Pulmonary artery endothelial cell (primary cell): ENCODE measurements at places on chromosomes 1 and 21. TPM values are rescaled to one million over a fixed set of nuclear protein-coding genes. Genes with fewer than 3 reads are reported as not detected.

DNA sequence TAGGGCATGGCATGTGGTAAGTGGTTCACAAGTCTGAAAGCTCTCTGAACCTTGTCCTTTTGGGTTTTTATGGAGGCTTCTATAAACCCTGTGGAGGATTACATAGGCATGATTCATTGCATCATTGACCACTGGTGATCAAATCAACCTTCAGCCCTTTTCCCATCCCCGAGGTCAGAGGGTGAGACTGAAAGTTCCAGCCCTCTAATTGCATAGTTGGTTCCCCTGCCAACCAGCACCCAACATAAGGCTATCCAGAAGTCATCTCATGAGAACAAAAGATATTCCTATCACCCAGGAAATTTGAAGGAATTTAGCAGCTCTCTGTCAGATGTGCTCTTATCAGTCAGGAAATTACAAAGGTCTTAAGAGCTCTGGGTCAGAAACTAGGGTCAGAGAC lies 89.5 kb upstream of the ARTN start:
- no peak for DNase-seq

DNA sequence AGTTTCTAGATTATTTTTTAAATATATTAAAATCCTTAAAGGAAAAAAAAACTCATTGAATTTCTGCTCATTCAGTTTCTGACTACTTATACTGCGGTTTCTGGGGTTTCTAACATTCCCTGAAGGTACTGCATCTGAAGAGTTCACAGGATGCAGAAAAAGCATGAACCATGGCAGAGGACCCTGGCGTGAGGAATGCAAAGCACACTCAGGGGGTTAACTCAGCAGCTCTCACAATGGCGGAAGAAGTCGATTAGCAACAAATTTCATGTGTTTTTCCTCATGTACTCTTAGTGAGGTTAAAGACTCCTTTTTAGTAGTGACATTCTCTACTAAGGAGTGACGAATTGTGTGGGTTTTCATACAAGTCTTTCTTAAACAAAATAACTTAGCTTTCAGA lies 975.6 kb downstream of the NCAM2 start:
- DNase-seq = no peak

DNA sequence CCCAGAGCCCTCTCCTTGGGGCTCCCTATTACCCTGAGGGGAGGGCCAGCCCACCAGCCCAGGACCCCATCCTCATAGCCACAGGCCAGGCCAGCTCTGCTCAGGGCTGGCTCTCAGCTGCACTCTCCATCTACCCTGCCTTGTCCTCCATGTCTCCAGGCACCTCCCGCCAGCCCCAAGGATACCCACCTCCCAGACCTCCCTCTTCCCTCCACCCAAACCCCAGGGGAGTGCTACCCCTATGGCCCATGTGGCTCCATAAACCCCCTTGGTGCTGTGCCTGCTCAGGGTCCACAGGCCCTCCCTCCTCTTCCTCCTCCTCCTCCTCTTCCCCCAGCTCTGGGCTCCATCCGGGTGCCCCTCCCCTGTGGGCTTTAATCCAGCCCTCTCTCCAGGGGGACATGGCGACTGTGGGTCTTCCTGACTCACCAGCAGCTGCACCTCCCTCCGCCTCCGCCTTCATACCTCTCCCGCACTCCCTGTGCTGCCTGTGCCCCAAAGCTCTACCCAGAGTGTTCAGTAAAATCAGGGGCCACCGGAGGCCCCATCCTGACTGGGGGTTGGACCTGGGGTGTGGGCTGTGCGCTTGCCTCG lies 9.1 kb downstream of the YBEY start:
- no peak for DNase-seq

DNA sequence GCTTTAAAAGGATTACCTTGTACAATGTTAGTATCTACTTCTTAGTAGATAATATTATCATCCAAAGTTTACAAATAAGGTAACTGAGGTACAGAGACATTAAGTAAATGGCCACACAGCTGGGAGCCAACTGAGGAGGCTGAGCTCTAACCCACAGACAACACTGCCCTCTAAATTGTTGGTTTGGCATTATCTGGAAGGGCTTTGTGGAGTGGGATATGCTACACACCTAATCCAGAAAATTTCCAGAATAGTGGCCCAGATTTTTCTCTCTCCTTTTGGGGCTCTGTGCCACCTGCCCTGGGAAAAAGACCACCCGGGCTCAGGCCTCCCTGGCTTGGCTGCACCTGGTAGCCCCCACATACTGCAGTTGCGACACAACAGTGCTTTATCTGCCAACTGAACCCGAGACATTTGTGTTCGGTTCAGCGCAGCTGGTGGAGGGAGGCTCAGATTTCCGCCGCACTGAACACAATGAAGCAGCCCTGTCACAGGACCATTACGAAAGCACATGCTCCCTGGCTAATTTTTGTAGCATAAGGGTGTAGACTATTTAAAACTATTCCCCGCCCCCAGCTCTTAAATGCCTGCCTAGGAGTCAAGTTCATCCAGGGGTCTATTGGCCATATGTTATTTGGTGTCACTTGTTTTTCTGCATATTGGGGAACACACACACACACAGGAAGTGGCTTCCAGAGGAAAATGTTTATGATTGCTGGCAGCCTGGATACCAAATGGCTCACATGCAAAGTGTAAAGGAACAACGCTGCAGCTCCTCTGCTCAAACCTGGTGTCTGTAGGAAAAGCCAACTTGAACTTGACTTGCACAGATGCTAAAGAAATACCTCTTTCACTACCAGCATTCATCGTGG lies 92.3 kb upstream of the ESRRG start:
- DNase-seq = no peak

GRCh38 chr1:185719021-185719420 lies 15.2 kb upstream of the HMCN1 start:
- DNase-seq = no peak

DNA sequence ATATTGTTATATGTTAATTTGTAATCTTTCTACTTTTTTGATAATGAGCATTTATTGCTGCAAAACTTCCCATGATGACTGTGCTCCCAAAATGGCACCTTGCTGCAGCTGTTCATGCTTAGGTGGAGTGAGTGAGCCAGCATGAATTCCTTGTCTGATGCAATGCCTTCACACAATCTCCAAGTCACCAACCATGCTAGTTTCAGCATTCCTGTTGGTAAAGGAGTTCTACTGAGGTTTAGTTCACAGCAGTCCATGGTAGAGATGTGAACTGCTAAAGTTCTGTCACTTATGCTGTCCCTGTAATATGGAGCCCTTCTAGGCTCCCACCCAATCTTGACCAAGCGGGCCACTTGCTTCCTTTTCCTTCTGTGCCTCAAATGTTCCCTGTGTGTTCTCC lies 26.2 kb upstream of the PRKACB start:
- no peak for DNase-seq

DNA sequence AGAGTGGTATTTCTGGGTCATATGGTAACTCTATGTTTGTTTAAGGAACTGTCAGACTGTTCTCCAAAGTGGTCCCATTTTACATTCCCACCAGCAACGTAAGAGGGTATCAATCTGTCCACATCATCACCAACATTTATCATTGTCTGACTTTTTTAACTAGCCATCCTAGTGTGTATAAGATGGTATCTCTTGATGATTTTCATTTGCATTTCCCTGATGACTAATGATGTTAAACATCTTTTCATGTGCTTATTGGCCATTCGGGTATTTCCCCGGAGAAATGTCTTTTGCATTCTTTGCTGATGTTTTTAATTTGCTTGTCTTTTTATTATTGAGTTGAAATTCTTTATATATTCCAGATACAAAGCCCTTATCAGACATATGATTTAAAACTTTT lies 370.1 kb upstream of the NR5A2 start:
- DNase-seq = no peak

- no peak for DNase-seq
Measured at GRCh38 chr1:39898191-39898590, 3.5 kb downstream of the MYCL start.

DNA sequence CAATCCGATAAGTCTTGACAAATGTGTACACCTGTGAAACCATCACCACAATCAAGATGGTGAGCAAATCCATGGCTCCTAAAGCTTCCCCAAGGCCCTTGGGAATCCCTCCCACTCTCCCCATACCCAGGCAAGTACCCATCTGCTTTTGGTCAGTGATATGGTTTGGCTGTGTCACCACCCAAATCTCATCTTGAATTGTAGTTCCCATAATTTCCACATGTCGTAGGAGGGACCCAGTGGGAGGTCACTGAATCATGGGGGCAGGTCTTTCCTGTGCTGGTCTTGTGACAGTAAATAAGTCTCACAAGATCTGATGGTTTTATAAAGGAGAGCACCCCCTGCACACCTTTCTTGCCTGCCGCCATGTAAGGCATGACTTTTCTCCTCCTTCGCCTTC lies 14.6 kb upstream of the GUCA2B start:
- no peak for DNase-seq

DNA sequence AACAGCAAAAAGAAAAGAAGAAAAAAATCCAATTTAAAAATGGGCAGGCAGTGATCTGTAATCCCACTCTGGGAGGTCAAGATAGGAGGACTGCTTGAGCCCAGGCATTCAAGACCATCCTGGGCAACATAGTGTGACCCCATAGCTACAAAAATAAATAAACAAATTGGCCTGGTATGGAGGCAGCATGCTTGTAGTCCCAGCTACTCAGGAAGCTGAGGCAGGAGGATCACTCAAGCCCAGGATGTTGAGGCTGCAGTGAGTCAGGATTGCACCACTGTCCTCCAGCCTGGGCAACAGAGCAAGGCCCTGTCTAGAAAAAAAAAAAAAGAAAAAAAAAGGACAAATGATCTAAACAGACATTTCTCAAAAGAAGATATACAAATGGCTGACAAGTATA lies 99.6 kb downstream of the EIF4G3 start:
- DNase-seq = peak; percentile 32

DNA sequence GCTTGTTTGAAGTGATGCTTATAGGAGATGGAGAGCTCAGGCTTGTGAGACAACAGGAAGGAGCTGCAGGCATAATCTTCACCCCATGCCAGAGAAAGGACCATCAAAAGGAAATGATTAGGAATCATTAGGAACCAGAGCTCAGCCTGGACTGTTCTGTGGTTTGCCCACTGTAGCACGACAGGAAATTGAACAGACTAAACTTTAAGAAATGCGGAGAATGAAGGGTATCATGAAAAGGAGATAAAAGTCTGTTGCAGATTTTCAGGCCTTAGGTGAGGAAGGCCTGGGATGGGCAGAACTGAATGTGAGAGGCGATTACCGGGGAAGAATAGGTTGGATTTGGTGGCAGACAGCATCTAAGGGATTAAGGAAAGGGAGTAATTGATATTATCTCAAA lies 292.0 kb upstream of the PLXNA2 start:
- no peak for DNase-seq

DNA sequence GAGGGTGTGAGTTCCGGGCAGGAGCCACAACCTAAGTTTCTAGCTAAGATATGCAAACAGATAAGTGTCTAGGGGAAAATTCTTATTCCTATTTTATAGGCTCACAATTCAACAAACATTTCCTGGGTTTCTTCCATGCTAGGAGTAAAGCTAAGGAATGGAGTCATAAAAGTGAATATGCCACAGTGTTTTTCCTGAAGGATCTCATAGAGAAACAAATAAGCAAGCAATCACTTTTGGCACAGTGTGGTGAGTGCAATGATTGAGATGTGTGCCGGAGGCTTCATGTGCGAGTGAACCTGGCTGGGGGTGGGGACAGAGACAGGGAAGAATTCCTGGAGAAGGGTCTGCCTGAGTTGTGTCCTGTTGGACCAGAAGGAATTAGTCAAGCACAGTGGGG lies 147.4 kb downstream of the TENT5C start:
- DNase-seq = no peak

GRCh38 chr1:93905734-93906133 lies 3.5 kb downstream of the GCLM start:
- no peak for DNase-seq

GRCh38 chr21:44944596-44944995 lies 4.8 kb downstream of the SLX9 start:
- DNase-seq = no peak

- no peak for DNase-seq
Measured at GRCh38 chr1:65412984-65413375, 7.5 kb upstream of the LEPR start.

GRCh38 chr1:70247768-70248167 lies 26.6 kb downstream of the SRSF11 start:
- DNase-seq = no peak

DNA sequence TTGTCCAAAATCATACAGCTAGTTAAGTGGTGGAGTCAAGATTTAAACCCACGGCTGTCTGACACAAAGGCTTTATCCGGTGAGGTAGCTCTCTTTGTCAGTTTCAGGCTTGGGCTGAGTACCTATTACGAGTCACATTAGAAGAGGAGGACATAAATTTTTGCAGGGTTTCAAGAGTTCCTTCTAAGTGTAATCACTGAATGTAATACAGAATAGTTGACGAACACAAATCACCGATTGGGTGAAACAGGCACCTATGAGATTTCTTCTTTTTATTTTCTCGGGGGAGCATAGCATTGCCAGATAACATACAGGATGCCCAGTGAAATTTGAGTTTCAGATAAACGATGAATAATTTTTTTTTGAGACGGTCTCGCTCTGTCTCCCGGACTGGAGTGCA lies 847 bp downstream of the PSMD4 start:
- DNase-seq = no peak

DNA sequence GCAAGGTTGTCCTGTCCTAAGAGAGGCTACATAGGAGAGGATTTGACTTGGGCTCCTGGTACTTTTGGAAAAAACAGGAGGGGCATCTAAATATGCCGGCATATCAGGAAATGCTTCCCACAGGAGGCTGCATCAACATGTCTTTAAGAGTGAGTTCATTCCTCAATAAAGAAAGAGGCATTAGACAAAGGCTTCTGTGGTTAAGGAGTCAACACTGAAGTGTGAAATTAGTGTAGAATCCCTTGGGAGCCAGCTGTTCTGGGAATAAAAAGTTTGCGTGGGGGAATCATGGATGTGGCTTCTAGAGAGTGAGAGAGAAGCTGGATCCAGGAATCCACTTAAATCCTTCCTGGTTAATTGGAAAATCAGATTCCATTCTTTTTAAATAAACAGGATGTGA lies 69.5 kb downstream of the DNM3 start:
- DNase-seq = no peak

DNA sequence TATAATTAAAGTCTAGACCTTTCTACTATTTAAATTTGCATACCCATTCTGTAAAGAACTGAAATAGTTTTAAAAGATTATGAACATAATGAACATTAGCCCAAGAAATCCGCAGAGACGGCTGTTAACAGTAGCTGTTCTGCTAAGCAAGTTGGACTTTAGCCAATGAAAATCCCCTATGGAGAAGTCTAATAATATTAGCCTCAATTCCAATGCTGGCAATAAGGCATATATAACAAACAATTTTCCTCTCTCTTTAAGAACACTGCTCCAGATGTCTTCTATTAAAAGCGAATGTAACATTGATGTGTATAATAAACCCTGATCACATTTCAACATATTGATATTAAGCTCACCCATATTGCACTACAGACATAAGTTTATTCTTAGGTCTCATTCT lies 221.3 kb upstream of the KCTD3 start:
- no peak for DNase-seq

- no peak for DNase-seq
Measured at GRCh38 chr1:239169276-239169675, 217.1 kb upstream of the CHRM3 start.

The RPE65 gene
- total RNA-seq = not detected in 2 replicates

The NBPF19 gene
- total RNA-seq = 2.7 and 3.8 TPM in 2 replicates

The FMOD gene
- 0.07 and 0.67 TPM in 2 replicates for total RNA-seq
